ENCODE measurements at places on chromosomes 11 and 22.

- no peak for DNase-seq
Measured at GRCh38 chr11:36825251-36825650, 227.2 kb upstream of the RAG2 start.

- peak; percentile 77 for DNase-seq
Measured at GRCh38 chr11:111000400-111001080, 245.0 kb upstream of the POU2AF2 start.

DNA sequence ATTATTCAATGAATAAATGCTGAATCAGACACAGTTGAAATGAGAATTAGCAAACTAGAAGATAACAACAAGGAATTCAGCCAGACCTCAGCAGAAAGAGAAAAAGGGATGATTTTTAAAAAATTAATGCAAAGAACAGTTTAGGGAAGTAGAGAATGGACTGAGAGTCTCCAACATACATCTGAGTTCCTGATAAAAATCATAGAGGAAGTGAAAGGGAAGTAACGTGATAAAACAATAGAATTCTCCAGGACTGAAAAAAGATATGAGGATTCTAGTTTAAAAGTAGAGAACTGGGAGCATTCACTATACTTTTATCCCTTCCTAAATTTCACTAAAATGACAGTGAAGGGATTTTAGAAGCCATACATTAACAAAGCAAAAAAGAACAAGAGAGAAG lies 592.0 kb downstream of the SOX6 start:
- DNase-seq, result no peak

- no peak for DNase-seq
Measured at GRCh38 chr11:11894486-11894885, 52.7 kb downstream of the USP47 start.

DNA sequence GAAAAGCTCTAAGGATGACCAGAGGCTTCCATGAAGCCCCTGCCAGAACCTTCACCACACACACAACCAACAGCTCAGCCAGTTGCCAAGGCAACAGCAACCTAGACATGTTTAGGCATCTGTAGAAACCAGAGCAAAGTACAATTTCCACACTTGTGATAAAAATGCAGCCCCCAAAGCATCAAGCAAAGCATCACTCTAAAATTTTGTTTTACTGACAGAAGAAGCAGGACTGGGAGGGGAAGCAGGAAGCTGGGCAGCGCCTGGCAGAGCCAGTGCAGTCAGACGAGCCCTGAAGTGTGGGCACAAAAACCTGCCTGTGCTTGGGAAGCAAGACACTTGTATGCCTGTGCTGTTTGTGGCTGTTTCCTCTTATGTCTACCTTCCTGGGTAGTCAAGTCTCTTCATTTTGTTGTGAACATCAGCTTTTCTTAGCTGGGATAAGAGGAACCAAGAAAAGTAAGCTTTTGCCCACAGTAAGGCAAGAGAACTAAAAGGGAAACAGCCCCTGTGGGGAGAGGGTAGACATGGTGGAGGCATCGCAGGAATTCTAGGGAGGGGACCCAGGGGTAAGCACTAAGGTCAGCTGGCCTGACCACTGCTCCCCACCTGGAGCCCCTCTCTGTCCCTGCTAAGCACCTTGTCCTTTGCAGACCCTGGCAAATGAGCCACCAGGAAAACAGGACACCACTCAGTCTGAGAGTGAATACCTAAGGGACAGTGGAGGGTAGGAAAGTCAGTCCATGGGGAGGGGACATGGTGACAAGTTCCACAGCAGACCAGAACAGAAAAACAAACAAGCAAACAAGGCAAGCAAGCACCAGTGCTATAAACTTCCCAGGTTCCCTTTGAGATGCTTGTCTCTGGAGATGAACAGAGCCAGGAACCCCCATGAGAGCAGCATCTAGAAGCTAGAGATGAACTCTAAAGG lies 13.4 kb downstream of the PACSIN2 start:
- no peak for DNase-seq

GRCh38 chr11:92308366-92308765 lies 83.7 kb downstream of the FAT3 start:
- no peak for DNase-seq

GRCh38 chr11:45949992-45950407 lies 27.5 kb downstream of the LARGE2 start:
- DNase-seq, result no peak

- no peak for DNase-seq
Measured at GRCh38 chr11:98307827-98308491, 712.8 kb upstream of the CNTN5 start.

DNA sequence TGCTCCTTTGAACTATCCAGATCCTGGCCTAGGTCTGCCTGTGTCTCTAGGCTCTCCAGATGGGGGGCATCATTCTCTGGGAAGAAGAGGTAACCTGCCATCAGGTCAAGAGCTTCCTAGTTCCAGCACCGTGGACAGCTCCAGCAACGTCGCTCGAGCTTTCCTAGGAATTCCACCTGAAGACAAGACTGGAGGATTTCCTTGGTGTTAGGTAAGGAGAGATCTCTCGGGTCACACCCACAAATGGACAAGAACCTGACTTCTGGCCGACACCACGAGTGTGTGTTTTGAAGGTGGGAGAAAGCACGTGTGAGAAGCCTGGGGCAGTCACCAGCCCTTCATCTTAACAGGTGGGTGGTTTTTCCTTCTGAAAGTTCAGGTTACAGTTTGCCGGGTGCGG lies 1.2 kb downstream of the PRG3 start:
- peak; percentile 53 for DNase-seq

Measured in eye (tissue), 1 donor.